Activated CD8-positive, alpha-beta memory T cell treated with anti-CD3 and anti-CD28 coated beads, Interleukin-2, amount 10 ng/mL, durations not matched to agents 7 days and 5 days (primary cell): ENCODE measurements at places on chromosomes 1 and 21.
A peak's percentile ranks its signal among the peaks of the same experiment; 100 is the strongest.

- no peak for DNase-seq
These were observed 59.0 kb upstream of the EDEM3 start for GRCh38 chr1:184813528-184814089.

DNA sequence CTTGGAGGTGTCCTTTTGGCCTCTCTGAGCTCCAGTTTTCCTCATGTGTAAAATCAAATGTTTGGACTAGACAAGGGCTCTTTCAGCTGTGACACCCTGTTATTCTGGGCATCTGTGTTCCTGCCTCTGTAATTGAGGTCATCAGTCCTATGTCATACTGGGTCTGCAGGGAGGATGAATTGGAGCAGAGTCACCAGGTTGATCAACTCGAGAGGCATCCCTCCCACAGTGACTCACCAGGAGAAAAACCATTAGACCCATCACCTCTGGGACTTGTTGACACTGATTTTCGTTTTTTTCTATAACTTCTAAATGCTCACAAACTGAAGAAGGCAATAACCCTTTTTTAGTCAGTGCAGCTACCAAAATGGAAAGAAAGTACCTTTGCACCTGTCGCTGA lies 82.2 kb downstream of the ST6GALNAC5 start:
- DNase-seq: no peak

- DNase-seq: no peak
These were observed 26.6 kb upstream of the FBXO28 start for GRCh38 chr1:224087286-224087794.

DNA sequence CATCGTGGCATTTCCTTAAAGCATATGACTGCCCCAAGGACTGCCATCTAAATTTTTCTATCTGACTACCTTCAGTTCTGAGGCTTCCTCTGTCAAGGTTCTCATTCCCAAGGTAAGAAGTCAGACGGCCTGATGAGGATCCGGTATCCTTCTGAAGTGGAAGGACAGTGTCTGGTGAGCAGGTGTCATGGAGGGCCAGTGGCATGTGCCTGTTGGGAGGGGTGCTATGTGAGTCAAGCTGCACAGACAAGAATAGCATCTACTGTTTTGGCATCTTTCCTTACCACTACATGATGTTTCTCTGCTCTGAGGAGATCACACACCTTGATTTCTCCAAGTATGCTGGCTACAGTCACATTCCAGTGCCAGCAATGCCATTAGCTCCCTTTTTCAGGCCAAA lies 99.6 kb upstream of the RGS1 start:
- DNase-seq: no peak

GRCh38 chr1:12040457-12041051 lies 21.3 kb downstream of the MIIP start:
- no peak for DNase-seq

DNA sequence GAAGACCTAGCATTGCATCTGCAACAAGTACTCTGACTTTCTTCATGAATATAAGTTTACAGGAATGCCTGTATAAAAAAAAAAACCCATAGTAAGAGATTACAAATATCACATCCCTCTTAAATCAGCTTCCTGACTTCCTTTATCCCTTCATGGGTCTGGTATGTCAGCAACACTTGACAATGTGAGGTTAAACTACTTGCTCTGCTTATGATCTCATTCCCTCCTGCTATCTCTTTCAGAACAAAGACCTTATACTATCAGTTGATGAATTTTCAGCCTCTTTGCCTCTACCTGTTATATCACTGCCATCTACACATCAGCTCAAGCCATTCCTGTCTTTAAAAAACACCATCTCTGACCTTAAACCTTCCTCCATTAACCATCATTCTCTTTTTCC lies 130.9 kb upstream of the SAMSN1 start:
- no peak for DNase-seq

DNA sequence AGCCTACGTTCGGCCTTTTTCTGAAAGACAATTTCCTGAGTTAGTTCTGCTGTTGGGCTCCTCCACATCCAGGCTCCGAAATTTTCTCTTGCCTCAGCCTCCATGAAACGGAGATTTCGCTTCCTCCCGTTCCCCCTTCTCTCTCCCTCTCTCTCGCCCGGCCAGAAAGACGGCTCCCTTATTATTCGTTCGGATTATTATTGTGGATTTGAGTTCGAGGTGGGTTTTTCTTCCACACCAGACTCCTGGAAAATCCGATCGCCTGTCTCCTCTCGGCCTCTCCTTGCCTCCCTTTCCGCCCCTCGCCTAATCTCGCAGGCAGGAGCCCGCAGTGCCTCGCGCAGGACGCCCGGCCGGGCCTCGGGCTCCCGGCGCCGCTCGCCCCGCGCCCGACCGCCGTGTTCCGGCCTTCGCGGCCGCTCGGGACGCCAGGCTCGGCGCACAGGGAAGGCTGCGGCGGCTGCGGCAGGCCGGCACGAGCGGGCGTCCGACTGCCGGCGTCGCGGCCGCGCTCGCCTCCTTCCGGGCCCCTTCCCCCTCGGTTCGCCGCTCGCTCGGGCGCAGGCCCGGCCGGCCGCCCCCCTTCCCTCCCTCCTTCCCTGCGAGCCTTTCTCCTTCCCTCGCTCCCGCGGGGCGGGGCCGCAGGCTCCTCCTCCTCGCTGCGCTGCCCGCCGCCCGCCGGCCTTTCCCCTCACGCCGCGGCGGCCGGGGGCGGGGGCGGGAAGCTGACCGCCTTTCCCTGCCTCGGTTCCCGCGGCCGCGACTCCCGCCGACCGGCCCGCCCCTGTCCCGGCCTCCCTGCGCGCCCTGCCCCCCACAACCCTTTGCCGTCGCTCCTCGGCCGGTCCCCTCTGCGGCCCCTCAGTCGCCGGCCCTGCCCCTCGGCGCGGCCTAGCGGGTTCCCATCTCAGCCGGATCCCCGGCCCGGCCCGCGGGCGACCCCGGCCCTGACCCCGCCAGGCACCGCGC lies at the start of gene ARHGEF11:
Gene ARHGEF11 (minus strand): TSS at position 493 of the 969 bp plus-strand sequence. CDS start 1,412 bp downstream, outside the sequence.
- DNase-seq: peak; percentile 44

DNA sequence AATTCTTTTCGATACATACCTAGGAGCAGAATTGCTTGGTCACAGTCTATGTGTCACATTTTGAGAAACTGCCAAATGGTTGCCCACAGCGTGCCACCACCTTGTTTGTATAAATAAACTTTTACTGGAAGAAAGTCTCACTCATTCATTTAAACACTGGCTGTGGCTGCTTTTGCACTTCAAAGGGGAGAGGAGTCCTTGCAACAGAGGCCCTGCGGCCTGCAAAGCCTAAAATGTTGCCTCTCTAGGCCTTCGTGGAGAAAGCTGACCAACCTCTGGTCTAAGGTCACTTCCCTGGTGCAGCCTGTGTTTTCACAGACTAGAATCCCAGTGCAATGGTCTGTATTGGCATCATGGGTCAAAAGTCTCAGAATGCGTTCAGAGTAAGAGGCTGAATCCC lies 8.3 kb downstream of the RIPK4 start:
- no peak for DNase-seq

GRCh38 chr1:67005068-67005467 lies 48.9 kb downstream of the SLC35D1 start:
- DNase-seq: no peak

DNA sequence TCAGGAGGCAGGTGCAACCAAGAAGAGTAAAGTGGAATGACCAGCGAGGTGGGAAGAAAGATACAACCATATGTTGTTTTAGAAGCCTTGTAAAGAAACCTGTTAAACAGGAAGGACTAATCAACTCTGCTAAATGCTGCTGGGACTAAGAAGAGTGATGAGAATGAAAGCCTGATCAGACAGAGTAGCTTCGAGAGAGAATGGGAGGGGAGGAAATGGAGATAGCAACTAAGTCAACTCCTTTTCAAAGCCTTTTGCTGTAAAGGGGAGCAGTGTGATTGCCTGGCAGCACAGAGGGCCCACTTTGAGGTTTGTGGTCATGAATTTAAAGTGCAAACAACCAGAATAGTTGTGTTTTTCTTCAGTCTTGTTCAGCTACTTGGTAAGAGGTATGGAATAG lies 31.4 kb downstream of the SLC30A7 start:
- peak; percentile 74 for DNase-seq

- DNase-seq: no peak
These were observed 135.4 kb upstream of the BACE2 start for GRCh38 chr21:41032541-41032940.

- DNase-seq: peak; percentile 34
These were observed 154.4 kb downstream of the PTPRU start for GRCh38 chr1:29390491-29391361.

GRCh38 chr1:27544834-27545233 lies 54.9 kb upstream of the WASF2 start:
- DNase-seq: no peak

DNA sequence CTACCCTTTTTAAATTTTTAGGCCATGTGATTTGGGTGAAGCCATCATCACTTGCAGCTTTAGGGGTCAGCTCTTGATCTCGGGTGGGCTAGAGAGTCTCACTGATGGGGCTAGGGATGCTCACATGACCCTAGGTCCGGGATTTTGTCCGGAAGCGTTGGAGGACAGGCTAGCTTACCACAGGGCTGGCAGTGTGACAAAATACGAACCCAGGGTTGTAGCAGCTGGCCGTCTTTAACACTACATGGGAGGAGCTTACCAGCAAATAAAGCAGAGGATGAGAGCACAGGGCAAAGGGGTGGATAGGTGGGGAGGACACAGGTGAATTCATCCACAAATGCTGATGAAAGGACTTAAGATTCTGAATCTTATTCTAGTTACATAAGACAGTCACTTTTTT lies 21.9 kb downstream of the GPR161 start:
- DNase-seq: no peak

- DNase-seq: no peak
These were observed 174.3 kb upstream of the DPT start for GRCh38 chr1:168903237-168903830.

- DNase-seq: no peak
These were observed 16.7 kb downstream of the SLC44A3 start for GRCh38 chr1:94836891-94837290.

DNA sequence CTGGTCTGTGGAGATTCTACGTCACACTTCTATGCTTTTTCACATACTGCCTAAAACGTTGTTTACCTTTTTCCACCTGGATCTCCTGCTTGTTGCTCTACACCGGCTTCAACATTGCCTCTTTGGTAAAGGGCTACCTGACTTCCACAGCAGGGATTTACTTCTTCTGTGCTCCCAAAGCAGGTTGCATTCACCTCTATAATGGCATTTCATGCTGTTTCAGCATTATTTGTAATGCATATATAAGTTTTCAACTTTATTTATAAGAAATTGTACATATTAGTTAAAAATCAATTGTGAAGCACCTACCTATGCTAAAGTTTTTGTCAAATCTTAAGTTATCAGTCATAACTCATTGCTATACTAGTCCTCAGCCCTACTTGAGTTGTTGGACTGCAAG lies 55.4 kb downstream of the DDAH1 start:
- DNase-seq: no peak

GRCh38 chr1:216866714-216867113 lies 143.5 kb upstream of the ESRRG start:
- DNase-seq: no peak

DNA sequence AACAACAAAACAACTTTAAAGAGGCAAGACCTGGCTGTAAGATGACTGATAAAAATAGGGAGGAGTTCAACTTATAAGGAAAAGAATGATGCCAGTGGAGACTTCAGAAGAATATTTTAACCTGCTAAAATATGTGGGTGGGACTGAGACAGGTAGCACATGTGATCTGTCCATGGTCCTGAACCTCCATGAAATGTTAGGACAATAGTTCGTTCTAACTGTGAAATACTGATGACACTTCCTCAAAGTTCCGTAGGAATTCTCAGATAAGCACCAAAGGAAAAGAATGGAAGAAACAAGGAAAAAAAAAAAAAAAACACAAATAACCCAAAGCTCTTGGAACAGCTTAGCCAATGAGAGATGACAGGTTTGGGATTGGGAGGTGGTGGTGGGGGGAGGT lies 44.7 kb downstream of the CDC42BPA start:
- no peak for DNase-seq

GRCh38 chr1:244221991-244222390 lies 170.9 kb downstream of the ZBTB18 start:
- DNase-seq: no peak

- no peak for DNase-seq
These were observed 55.6 kb upstream of the CD34 start for GRCh38 chr1:207966521-207966920.

- no peak for DNase-seq
These were observed 40.2 kb downstream of the PGBD5 start for GRCh38 chr1:230385930-230386329.

GRCh38 chr1:201104141-201104540 lies 8.1 kb downstream of the CACNA1S start:
- no peak for DNase-seq

- peak; percentile 62 for DNase-seq
These were observed 1.2 kb downstream of the DHRS3 start for GRCh38 chr1:12616709-12617373.

GRCh38 chr21:29390778-29391177 lies 92.1 kb downstream of the BACH1 start:
- no peak for DNase-seq

DNA sequence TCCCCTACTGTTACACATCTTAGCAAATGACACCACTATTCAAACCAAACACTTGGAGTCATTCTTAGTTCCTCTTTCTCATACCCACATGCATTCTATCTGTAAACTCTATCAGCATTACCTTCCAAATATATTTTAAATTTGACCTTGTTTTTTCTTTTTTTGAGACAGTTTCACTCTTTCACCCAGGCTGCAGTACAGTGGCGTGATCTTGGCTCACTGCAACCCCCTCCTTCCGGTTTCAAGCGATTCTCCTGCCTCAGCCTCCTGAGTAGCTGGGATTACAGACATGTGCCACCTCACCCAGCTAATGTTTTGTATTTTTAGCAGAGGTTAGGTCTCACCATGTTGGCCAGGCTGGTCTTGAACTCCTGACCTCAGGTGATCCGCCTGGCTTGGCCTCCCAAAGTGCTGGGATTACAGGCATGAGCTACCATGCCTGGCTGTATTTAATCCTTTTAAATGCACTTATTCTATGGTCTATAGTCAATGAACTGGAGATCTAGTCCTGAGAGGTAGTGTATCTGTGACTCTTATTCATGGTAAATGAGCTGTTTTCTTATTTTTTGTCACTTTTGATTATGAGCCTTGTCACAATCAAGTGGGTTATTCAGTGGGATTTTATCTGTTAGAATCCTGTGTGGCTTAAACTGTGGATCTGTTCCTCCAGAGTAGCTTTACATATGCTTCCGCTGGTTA lies 73.1 kb downstream of the GATAD2B start:
- peak; percentile 45 for DNase-seq
